NCI-H2081 treated with DMSO at 0.1 percent for 48 hours (cell line): ENCODE measurements at places on chromosomes 16 and 17.

DNA sequence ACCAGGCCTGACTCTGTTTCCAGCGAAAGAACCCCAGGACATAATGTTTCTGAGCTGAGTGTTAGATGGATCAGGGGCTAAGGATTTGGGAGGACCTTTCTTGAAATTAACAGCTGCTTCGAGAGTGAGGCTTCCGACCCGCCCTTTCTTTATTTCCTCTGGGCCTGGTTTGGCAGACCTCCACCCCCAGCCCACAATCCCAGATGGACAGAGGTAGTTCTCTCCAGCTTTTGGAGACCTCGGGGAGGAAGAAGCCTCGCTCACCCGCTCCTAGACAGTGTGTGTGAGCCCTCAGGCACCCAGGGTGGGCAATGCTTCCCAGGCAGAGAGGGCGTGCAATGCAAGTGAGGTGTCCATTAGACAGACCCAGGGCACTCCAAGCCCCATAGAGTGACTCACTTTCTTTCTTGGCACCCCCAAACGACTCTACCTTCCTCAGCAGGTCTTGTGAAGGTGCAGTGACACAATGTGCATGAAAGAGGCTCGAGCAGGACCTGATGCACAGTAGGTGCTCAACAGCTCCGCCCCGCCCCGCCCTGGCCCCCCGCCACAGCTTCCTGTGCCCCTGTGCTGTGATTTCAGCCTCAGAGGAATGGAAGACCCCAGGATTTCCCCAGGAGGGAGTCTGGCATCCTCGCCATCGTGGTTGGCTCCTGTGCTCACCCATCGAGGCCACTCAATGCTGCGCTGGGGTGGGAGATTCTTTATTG lies 50.7 kb upstream of the TOB1 start:
- no peak for DNase-seq

- DNase-seq, result no peak
Observed at GRCh38 chr16:81618661-81619060, 160.4 kb upstream of the PLCG2 start.

- DNase-seq, result no peak
Observed at GRCh38 chr16:54509456-54509855, 222.9 kb upstream of the IRX3 start.

GRCh38 chr17:20280851-20281250 lies 186.5 kb downstream of the LGALS9B start:
- DNase-seq, result no peak

DNA sequence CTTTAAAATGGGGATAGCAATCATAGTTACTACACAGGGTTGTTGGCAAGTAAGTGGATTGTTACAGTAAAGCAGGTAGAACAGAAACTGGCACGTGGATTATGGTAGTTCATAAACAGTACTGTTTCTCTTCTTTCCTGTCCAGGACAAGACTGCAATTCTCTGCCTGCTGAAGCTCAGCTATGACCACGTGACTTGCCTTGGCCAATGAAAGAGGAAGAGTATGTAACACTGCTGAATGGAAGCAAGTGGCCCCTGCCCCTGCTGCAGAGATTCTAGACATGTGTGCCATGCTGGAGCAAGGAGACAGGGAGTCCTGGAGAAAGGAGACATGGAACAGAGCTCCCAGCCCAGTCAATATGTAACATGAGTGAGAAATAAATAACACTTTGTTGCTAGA lies 66.6 kb upstream of the TOX3 start:
- DNase-seq, result no peak

GRCh38 chr17:151886-152859 lies 14.8 kb downstream of the SCGB1C2 start:
- DNase-seq, result no peak

GRCh38 chr17:81209141-81209540 lies 13.6 kb downstream of the CEP131 start:
- DNase-seq, result no peak
